ENCODE measurements at places on chromosomes 6 and 20.

- no peak for DNase-seq
These were observed 183.0 kb downstream of the THBS2 start for GRCh38 chr6:169070506-169071176.

DNA sequence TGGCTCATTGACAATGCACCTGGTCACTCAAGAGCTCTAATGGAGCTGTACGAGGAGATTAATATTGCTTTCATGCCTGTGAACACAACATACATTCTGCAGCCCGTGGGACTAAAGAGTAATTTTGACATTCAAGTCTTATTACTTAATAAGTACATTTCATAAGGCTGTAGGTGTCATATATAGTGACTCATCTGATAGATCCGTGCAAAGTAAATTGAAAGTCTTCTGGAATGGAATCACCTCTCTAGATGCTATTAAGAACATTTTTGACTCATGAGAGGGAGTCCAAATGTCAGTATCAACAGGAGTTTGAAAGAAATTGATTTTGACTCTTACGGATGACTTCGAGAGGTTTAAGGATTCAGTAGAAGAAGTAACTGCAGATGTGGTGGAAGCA is 267.9 kb downstream of the CLVS2 start:
- DNase-seq, result no peak

DNA sequence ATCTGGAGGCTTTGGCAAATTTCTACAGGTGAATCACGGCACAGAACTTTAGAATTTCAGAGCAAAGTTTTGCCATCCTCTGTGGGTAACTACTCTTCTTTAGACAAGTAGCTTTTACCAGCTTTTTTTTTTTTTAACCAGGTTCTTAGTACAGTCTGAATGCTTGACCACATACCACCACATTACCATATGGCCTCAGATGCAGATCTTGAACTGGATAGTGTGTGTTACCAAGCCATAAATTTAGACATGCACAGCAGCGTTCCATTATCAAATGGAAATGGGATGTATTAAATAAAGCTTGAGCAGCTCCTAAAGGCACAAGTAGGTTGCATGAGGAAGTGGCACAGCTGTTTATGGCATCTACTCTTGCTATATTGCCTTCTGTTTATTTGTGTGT is 38.3 kb upstream of the PRSS16 start:
- DNase-seq, result no peak

GRCh38 chr6:109747221-109747620 is 56.1 kb downstream of the FIG4 start:
- DNase-seq, result no peak

GRCh38 chr6:140073456-140073855 is 699.0 kb upstream of the CITED2 start:
- no peak for DNase-seq

- DNase-seq, result no peak
These were observed 13.4 kb downstream of the BCAS1 start for GRCh38 chr20:54056762-54057639.

DNA sequence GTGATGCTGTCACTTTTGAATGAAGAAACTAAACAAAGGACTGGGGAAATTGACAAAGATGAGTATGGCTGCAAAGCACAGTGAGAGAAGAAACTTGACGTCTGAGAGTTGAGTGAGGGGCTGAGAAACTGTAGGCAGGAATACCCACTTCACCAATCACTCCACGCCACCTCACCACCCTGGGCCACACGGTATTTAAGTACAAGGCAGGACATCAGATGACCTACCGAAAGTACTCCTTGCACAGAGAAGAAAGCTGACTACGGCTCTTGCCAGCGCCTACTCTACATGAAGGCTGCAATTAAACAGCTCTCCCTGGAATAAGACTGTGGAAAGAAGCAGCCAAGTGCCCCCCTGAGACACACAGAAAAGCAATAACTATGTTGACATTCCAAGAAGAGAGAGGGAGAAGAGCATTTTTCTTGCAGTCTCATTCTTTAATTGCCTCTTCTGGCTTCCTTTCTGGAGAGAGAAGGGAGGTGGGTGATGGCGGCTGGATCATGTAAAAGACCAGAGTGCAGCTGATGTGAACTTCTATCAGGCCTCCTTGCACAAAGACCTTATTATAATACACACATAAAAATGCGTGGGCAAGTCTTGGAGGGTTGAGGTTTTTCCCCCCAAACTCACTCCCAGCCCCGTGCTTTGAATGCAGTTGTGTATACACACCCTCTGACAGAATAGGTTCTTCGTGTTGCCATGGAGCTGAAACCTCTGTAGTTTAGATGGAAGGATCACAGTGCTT is 44.6 kb downstream of the HIVEP2 start:
- no peak for DNase-seq

DNA sequence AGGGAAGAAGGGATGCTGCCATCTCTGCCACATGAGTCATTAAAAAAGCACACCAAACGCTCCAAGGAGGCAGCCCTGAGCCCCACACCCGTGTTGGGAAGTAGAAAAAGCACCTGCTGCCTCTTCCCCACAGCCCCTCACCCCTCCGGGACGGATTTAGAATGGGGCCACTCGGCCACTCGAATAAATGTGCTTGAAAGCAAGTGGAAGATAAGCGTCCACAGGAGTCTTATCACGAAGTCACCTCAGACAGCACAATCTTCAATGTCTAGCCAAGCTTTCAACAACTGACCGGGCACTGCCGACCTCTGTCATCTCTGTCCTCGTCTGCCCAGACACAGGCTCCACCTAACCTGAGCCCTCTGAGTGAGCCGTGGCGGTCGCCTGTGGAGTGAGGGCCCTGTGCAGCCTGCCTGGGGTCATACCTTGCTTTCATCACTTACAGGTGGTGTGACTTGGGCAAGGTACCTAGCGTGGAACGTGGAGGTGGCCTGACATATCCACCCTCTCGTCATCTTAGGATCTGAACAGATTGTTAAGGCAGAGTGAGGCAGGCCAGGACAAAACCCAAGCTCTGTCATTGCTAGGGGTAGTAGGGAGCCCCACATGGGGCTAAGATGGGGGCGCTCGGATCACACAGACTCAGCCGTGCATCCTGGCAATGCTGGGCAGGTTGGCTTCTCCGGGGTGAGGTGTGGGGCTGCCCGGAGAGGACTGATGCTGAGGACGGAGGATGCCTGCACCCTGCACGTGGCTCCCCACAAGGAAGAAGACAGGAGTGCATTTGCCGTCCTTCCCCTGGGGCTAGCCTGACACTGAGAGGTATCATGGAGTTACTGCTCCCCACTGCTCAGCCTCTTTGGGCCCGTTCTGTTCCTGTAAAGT is 34.8 kb downstream of the PSMG4 start:
- no peak for DNase-seq

- no peak for DNase-seq
These were observed 54.4 kb downstream of the GNAS start for GRCh38 chr20:58906894-58907293.

DNA sequence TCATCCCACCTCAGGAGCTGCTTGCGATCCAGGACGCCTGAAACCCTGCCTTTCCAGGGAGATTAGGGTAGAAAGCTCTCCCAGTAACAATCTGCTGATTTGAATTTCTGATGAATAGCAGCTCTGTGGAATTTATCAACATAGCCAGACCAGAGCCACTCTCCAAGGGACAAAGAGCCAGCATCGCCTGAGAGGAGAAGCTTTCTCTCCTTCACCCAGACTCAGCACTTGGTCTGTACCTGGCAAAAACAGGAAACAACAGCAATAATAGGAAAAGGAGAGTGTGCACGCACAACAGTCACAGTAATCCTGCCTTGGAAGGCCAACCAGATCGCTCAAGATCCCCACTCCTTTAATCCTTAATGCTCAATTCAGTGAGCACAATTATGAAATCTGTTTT is 22.3 kb upstream of the ROS1 start:
- no peak for DNase-seq

DNA sequence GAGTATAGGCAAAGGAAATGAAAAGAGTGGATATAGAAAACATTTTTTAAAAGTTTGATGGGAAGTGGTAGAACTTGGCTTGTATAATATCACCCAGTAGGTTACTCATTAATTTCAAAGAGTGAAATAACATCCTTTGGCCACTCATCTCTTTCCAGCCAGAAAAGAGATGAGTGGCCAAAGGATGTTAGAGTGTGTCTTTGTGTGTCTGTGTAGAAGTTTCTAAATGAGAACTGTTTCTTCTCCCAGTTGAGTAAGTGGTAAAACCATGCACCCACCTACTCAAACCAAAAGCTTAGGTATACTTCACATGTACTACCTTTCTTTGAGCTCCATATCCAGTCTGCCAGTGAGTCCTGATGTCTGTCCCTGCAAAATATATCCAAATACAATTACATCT is 47.7 kb upstream of the TMEM244 start:
- no peak for DNase-seq

GRCh38 chr20:45405571-45406259 is 2.4 kb upstream of the DBNDD2 start:
- DNase-seq, result no peak

GRCh38 chr6:7148100-7148822 is 40.5 kb downstream of the RREB1 start:
- DNase-seq, result no peak

DNA sequence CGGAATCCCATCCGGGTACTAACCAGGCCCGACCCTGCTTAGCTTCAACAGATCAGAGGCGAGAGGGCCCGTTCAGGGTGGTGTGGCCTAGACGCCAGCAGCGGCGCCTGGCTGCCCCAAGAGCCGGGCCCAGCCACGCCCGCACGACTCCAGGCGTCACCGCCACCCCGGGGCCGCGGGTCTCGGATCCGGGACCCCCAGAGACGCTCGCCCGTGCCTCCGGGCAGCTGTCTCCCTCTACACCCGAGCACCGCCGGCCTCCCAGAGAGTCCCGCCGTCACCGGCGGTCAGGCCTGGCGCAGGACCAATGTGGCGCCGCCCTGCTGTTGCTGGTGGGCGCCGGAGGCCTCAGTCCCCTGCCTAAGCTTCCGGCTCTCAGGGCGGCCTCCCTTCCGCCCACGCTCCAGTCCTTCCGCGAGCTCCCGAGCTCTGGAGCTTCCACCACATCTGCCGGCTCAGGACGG is 441.2 kb upstream of the DEFB115 start:
- no peak for DNase-seq

DNA sequence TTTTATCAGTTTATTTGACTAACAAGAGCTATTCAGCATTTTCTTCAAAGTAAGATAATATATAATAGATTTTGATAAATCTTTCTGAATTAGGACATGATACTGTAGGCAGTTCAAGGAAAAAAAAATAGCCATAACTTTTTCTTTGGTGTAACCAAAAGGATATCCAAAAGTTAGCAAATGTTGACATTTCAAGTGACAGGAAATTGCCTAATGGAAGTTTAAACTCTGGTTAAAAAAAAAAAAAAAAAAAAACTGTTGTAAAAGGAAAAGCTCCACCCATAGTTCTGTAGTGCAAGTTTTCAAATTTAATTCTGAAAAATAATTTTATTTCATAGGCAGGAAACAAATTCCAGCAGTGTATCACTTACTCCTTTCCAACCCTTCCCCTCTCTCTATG is 18.8 kb downstream of the HEBP2 start:
- DNase-seq, result no peak

- no peak for DNase-seq
These were observed 77.2 kb upstream of the MC3R start for GRCh38 chr20:56171087-56172012.

Measured in activated naive CD8-positive, alpha-beta T cell treated with anti-CD3 and anti-CD28 coated beads, Interleukin-2, amount 50 U/mL, for 24 hours (primary cell).